ENCODE measurements at places on chromosomes 5 and 9.

GRCh38 chr5:107893642-107894041 is 222.9 kb upstream of the EFNA5 start:
- DNase-seq: no peak

DNA sequence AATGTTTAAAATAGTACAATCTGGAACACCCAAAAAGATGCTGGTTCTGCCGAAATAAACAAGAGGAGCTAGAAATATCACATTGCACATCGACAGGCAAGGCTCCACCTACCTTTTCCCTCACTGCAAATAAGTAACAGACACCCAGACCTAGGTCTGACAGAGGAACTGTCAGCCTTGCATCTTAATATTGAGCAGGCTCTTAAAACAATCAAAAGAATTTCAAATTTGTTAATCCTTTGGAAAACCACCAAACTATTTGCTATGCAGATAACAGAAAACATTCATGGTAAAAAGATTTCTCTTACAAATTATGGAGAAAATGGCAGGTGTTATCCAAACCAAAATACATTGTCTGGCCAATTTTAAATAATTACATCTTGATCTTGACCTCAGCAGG is 71.3 kb downstream of the FRMD3 start:
- no peak for DNase-seq

- DNase-seq: no peak
Observed at GRCh38 chr5:170181902-170182301, 50.9 kb upstream of the C5orf58 start.

DNA sequence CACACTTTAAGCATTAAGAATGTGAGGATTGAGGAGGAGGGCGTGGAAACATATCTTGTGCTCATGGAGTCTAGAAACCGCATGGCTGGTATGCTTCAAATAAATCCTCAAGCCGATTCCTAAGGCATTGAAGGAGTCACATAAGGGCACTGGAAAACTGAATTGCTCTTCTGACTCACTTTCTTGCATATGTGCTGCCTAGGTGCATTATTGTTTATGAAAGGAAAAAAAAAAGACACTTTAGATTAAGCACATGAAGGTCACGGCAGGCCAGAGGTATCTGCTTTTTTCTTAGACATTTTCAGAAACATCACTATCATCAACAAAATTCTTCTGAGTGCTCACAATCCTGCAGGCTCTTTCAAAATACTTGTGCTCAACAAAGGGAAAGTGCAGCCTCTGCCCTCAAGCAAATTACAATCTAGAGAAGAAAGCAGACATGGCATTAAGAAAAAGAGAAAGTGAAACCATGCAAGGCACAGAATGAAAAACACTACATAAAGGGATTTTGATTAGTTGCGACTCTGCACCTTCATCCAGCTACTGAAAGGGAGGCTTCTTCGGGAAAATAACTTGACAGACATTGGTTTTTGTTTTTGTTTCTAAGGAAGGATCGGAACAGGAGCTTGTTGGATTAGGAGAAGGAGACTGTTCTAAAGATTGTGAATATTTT is 2117.6 kb downstream of the MAT2B start:
- no peak for DNase-seq

DNA sequence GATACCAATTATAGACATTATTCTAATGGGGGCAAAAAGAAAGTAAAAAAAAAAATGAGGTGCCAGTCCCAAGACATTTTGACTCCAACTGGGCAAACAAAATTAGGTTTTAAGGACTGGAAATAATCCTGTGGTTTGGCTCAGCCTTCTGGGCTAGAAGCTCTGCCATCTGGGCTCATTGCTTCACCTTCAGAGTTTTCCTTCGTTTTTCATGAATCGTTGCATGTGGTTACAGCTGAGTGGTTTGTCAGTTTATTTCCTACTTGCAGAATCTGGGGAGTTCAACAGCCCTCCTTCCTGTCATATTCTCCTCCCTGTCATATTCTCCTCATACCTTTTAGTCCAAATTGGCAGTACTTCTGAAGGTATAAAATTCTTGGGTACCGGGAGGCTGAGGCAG is 12.0 kb downstream of the UGT3A2 start:
- DNase-seq: no peak

- DNase-seq: no peak
Observed at GRCh38 chr5:75952291-75952690, 130.9 kb upstream of the SV2C start.

DNA sequence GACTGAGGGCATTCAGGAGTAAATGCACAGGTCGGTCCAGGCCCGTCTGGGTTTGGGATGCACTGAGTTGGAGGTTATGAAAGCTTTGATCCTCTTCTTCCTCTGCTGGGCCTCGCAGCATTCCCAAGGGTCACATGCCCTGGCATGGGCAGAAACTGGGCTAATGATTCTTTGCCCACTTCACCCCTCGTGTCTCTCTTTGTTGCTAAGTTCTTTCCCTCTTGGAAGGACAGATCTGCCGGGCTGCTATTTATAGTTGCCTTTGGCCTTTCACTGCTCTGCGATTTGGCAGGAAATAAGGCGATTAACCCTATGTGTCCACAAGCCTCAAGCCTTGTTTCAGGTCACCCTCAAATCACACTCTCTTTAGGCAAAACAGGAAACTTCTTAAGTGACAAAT is 66.9 kb downstream of the ENTREP1 start:
- no peak for DNase-seq

DNA sequence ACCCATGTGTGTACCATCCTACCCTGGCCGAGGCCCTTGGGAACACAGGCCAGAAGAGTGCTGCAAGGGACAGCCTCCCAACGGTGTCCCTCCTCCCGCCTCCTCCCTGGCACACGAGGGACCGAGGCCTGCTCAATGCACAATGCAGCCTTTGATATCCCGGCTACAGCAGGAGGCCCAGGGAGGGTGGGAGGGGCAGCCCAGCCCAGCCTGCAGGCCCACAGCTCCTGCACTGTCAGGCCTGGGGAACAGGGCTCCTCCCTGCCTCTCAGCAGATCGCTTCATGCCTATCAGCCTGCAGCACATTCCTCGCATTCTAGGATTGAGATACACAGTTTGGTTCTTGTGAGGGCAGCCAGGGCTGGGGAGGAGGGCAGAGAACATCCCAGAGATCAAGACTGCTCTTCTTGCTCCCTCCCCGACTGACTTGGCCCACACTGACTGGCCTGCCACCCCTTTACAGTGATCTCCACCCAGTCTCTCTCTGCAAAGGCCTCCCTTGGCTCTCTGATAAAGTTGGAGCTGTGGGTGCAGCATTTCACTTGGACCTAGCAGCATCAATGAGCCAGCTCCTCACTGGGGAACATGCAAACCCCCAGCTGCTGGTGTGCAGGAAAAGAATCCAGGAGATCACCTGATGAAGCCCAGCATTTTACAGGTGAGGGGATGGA is at the start of gene SH3TC2:
Gene SH3TC2 (minus strand): TSS at position 46 of the 671 bp plus-strand sequence. CDS start 40 bp downstream, at position 6.
- DNase-seq: no peak

- DNase-seq: no peak
Observed at GRCh38 chr5:179113945-179114641, 53.9 kb downstream of the ZNF354C start.

- DNase-seq: no peak
Observed at GRCh38 chr5:169063316-169063953, 237.5 kb downstream of the SLIT3 start.

- DNase-seq: no peak
Observed at GRCh38 chr5:18037718-18038117, 403.5 kb downstream of the TAF11L14 start.

GRCh38 chr5:16854351-16854750 is 81.7 kb downstream of the MYO10 start:
- DNase-seq: no peak

DNA sequence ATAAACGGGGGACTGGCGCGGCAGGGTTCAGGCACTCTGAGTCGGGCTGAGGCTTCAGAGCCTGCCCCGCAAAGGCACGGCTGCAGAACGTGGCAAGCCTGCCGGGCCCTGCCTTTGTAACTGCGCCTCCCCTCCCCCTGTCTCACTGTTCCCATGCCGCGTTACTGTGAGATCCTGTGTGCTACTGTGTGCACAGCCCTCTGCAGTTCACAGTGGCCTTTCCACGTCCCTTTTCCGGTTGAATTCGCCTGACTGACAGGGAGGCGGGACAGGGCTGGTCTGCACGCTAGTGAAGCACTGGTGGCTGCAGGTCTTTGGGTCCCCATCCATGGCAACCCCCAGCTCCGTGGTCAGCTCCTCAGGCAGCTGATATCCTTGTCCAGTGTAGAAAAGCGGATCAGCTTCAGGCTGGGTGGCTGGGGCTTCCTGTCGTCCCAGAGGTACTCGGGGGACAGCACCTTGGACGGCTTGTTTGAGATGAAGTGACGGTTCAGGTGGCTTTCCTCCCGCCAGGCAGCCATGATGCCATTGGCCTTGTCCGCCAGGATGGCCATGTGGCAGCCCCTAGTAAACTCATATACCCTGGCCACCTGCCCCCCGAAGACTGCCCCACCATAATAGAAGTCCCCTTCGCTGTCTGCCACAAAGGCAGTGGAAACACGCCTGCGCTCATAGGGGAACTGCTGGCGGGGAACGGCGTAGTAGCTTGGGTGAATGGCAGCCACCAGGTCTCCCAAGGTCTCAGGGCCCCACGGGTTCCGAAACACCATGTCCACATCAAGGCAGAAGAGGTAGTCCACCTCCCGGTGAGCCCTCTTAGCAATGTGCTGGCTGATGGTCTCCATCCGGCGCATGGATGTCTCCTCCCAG is 10.3 kb downstream of the GBGT1 start:
- no peak for DNase-seq

DNA sequence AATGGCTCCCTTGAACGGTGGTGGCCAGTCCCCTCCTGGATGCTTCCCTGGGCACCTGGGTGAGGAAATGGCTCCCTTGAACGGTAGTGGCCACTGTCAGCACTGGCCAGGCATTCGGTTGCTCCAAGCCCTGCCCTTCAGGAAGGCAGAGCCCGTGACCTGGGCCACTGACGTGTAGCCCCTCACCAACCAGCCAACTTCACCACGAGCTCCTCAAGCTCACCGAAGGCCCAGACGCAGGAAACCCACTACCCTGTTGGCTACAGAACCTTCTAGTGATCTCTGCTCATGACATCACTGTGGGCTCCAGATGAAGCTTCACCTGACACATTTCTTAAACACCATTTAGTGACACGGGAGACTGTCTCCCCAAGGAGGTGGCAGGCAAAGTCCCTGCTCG is 9.2 kb downstream of the SLC6A3 start:
- DNase-seq: no peak

GRCh38 chr5:35281613-35282012 is 51.3 kb upstream of the PRLR start:
- DNase-seq: no peak

DNA sequence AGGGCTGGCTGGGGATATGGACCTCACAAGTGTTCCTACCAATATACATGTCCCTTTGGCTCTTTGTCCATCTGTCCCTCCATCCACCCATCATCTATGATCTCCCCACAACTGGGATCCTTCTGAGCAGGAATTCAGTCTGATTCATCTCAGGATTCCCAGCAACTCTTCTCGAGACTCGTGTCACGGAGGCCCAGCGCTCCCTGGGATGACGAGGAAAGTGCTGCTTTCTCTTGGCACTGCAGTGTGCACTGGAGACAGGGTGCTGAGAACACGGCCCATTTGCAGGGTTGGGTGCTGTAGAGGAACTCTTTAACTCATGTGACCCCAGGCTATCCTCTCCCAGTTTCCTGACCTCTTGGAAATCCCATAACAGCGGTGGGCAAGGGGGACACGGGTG is 72.9 kb downstream of the ANGPTL2 start:
- no peak for DNase-seq

DNA sequence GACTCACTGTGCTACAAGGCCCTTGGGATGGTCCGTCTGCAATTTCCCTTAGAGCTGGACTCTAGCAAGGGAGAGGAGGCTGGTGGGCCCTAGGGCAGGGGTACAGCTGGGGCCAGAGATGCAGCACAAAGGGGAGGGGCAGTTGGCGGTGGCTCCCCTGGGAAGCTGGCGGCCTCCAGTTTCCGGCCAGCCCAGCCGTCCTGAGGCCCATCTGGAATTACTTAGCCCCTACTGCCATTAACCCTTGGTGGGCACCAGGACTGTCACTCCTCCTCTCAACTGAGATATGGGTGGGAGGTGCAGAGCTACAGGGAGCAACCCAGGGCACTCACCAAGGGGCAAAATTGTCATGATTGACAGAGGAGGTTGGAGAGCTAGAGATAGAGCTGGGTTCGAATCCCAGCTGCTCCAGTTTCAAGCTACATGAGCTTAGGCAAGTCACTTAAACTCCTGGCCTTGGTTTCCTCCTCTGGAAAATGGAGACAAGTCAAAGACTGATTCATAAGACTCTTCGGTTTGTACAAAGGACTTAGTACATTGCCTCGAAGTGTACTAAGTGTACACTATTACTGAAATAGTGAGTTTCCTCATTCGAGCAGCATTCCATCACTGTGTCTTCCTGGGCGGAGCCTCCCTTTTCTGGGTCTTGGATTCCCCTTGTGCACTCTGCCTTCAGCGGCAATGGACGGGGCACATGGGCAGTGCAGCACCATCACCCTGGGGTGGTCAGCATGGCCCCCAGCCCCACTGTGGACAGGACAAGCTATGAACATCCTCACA is 2.7 kb upstream of the PDGFRB start:
- DNase-seq: no peak

- DNase-seq: no peak
Observed at GRCh38 chr5:122849771-122850170, 4.4 kb downstream of the SNX24 start.

- DNase-seq: no peak
Observed at GRCh38 chr5:6449465-6450158, 953 bp downstream of the UBE2QL1 start.

DNA sequence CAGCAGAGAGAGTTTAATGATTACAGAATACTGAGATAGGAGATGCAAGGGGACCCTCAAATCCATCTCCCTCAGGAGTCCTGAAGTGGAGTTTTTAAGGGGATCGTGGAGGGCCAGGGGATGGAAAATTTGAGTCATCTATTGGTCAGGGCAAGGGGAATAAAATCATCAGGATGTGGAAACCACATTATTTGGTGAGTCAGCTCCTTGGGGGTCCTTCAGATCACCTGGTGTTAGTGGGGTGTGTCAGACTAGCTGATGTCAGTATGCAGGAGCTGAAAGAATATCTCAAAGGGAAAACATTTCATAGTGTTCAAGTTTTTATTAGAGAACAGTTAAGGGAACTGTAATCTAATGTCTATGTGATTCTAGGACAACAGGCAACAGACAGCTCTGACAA is 183.0 kb upstream of the FTMT start:
- DNase-seq: no peak

GRCh38 chr9:99030092-99030511 is 74.8 kb upstream of the TGFBR1 start:
- no peak for DNase-seq

- no peak for DNase-seq
Observed at GRCh38 chr9:131186622-131187021, 61.2 kb downstream of the NUP214 start.

DNA sequence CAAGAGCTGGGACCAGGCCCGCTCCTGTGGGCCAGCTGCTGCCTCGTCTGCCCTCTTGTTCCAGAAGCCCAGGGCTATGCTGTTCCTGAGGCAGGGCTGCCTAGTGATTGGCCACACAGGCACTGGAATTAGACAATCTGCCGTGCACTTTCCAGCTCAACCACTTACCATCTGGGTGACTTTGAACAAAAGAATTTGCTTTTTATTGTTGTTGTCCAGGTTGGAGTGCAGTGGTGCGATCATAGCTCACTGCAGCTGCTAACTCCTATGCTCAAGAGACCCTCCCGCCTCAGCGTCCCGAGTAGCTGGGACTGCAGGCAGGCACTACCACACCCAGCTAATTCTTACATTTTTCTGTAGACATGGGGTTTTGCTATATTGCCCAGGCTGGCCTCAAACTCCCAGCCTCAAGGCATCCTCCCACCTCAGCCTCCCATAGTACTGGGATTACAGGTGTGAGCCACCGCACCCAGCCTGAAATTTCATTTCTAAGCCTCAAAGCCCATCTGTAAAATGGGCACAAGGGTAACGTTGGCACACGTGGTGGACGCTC is 1.2 kb upstream of the NEK6 start:
- no peak for DNase-seq

- DNase-seq: no peak
Observed at GRCh38 chr5:113692891-113693457, 179.5 kb downstream of the YTHDC2 start.
